Esophagus squamous epithelium (tissue), 5 donors: ENCODE measurements at places on chromosomes 5 and 9. TPM values are rescaled to one million over a fixed set of nuclear protein-coding genes. Genes with fewer than 3 reads are reported as not detected.

GRCh38 chr9:20397348-20397747 lies 225.0 kb downstream of the MLLT3 start:
- no peak for DNase-seq

DNA sequence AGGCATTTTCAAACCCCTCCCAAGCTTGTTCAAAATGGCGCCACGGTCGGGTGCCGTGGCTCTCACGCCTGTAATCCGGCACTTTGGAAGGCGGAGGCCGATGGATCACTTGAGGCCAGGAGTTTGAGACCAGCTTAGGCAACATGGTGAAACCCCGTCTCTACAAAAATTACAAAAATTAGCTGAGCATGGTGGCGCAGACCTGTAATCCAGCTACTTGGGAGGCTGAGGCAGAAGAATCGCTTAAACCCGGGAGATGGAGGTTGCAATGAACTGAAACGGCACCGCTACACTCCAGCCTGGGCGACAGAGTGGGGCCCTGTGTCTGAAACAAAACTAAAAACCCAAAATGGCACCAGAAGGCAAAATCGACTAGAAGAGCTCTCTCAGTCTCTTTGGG lies 142.0 kb downstream of the MTX3 start:
- DNase-seq, result no peak

- no peak for DNase-seq
Measured at GRCh38 chr9:119053070-119053469, 316.2 kb downstream of the BRINP1 start.

DNA sequence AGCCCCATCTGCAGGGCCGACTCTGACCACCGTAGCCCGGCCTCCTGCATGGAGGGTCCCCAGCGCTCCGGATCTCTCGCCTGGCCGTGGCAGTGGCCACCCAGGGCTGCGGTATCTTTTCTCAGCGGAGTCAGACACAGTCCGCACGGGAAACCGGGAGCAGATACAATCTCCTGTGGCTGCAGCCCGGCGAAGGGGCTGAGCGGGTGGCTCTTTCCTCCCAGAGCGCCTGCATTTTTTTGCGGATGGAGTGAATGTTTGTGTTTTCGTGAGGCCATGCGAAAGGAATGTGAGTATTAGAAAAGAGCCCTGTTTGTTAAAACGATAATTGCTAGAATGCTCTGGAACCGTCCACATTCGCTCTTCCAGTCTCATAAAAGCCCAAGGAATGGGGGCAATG lies 53.4 kb upstream of the PTCH1 start:
- DNase-seq, result no peak

Gene SYNPO
- total RNA-seq, result 7.2 TPM
